SW480 (cell line): ENCODE measurements at places on chromosomes 16 and 17.

DNA sequence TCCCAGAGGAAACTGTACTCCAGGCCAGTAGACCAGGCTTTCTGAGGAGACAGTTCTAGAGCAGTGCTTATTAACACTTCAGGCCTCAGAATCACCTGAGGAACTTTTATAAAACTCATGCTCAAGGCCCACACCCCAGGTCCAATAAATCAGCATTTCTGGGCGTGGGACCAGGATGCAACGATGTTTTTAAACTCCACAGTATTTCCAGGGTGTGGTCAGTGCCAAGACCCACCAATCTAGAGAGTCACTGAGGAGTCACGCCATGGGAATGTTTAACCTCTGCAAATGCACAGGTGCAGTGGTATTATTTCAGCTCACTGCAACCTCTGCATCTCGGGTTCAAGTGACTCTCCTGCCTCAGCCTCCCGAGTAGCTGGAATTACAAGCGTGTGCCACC, 3.9 kb upstream of the TRPV1 start:
- DNase-seq = no peak

DNA sequence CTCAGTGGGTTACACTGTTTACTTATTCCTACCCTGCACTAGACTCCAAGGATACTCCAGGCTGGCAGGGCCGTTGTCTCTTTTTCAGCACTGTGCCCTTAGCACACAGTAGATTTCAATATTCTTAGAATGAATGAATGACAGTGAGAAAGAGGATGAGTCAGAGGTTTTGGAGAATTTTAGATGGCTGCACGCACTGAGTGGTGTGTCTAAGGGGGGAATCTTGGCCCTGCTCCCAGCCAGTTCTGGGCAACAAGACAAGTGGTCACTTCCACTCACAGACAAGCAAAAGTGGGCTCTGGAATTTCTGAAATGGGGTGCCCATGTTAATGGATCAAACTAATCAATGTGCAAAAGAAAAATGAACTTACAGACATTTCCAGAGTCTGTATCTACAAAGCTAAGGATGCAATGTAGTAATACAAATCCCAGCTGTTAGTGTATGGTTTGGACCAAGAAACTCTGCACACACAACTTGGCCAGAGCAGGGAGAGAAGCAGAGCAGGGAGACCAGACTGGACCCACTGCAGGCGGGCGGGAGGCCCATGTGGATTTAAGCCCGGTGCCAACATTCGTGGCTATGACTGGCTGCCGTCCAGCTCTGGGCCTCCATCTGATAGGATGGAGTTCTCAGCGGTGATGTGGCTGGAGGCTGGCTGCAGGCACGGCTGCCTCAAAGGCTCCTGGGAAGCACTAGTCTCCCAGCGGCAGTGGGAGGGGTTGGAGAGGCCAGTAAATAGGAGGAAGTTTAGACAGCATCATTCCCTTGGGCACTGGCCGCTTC, 95.6 kb upstream of the CDYL2 start:
- no peak for DNase-seq

- no peak for DNase-seq
These were observed 2.9 kb downstream of the GNAO1 start for GRCh38 chr16:56193951-56194726.

- peak; percentile 91 for DNase-seq
These were observed 280.6 kb upstream of the SALL1 start for GRCh38 chr16:51431517-51432241.
